Forelimb muscle (tissue), 1 donor: ENCODE measurements at places on chromosomes 11 and 22.

GRCh38 chr11:80307676-80308075 is 866.8 kb upstream of the TENM4 start:
- DNase-seq = no peak

GRCh38 chr11:80118073-80118472 is 677.2 kb upstream of the TENM4 start:
- no peak for DNase-seq

DNA sequence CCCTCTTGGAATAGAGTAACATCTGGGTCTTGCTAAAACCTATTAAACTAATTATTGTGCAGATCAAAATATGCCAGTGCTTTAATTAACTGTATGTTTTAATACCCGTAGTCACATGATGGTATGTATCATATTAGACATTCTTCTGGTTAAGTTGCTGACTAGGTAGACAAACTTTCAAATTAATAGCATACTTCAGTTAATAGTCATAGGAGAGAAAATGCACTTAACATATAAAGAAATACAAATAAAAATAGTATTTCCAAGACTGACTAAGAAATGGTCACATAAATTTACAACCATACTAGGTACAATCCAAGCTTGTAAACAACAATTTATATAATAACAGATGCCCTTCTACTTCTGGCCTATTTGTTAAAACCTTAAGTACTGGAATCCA is 7.6 kb upstream of the EXPH5 start:
- DNase-seq = no peak

GRCh38 chr11:73230931-73231330 is 12.8 kb downstream of the P2RY2 start:
- DNase-seq = no peak

- no peak for DNase-seq
Measured at GRCh38 chr11:17873586-17873985, 139.0 kb downstream of the KCNC1 start.

- DNase-seq = no peak
Measured at GRCh38 chr11:102886999-102887398, 12.2 kb upstream of the MMP12 start.

DNA sequence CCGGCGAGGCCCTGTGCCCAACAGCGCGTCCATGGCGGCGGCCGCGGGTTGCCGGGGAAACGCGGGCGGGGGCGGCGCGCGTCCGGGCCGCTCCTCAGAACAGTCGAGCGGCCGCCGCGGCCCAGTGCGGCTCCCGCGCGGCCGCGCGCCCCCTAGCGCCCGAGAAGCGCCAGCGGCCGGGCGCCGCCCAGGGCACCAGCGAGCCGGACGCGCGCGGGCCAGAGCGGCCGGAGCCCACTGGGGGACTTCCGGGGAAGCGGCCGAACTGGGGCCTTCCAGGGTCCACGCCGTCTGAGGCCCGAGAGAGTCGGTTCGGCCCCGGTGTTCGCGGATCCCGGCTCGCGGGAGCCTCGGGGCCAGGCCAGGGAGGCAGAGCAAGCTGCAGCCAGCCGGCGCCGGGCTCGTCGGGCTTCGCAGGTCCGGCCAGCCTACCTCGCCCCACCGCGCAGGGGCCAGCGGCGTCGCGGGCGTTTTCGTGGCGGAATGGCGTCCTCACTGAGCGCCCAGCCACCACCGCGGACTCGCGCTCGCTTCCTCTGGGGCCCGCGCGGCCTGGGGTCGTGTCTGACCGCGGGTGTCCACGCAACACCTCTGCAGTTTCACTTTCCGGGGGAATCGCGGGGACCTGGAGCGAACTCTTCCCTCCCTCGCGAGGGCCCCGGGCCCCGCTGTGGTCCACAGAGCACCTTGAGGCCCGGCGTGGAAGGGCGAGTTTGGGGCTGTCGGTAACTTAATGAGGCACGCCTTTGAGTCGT is at the start of gene DENND6B:
Gene DENND6B, minus strand, starts transcription at position 57 of the 755 bp plus-strand sequence. Its CDS starts 24 bp downstream, at position 33.
- no peak for DNase-seq

DNA sequence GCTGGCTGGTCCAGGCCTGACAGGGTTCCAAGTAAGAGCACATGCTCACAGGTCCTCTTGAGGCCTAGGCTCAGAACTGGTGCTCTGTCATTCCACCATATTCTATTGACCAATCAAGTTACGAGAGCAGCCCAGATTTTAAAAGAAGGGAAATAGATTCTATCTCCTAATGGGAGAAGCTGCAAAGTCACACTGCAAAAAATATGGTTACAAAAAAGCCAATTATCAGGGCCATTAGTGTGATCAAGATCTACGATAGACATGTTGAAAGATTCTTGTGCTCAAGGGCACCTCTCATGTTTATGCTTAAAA is 96.1 kb downstream of the CD44 start:
- DNase-seq = no peak

DNA sequence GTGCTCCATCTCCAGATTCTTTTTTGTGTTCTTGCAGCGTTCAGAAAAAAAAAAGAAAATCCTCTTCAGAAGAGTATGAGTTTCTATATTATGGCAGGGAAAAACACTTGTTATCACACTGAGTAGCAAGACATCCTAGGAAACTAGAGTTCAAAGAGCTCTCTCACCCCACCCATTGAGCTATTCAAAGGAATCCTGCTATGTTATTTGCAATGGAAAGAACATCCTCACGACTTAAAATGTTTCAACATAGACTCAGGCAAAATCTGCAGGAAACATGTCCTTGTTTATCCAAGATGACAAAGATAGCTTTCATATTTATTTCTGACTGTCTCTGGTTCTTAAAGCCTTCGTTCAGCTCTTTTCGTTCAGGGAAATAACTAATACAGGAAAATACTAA is 331.6 kb upstream of the ANO5 start:
- DNase-seq = no peak
